ENCODE measurements at places on chromosomes 1 and 21.

- no peak for DNase-seq
Measured at GRCh38 chr21:28608646-28609045, 384.0 kb downstream of the LTN1 start.

GRCh38 chr1:108050158-108050557 is 85.2 kb upstream of the VAV3 start:
- no peak for DNase-seq

DNA sequence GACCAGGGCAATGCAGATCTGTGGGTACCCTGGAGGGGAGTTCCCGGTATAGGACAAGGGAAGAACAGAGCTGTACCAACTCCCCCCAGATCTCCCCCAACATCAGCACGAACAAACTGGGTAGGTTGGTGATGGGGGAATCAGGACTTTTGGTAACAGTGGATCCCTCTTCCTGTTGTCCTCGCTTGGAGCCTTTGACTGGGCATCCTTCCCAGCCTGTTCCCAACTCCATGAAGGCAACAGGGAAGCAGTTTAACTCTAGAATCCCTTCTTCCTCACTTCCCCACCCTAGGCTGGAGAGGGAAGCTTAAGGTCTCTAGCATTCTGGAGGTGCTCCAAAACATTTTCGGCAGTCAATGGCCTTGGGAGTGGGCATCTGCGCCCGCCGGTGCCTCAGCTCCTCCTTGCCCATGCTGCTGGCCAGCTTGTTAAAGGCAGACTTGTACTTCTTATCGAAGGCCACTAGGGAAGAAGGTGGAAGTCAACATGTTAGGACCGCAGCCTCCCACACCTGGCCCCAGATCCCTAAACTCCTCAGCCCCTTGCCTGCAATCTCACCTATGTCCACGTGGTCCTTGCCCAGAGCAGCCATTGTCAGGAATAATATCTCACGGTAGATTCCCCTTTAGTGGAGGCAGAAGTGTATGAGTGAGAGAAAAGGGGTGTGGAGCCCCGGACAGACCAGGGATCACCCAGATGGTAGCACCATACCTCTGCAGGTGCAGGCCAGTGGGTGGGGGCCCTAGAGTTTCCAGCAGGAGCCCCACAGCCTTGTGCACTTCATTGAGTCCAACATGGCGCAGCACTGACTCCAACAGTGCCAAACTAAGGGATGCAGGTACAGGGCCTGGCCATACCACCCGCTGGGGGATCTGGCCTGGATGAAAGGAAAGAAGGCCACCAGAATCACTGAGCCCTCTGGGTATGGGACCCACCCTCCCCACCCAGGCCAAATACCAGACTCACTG is 7.5 kb upstream of the GATAD2B start:
- no peak for DNase-seq

GRCh38 chr1:175829845-175830244 is 86.5 kb upstream of the TNR start:
- no peak for DNase-seq

DNA sequence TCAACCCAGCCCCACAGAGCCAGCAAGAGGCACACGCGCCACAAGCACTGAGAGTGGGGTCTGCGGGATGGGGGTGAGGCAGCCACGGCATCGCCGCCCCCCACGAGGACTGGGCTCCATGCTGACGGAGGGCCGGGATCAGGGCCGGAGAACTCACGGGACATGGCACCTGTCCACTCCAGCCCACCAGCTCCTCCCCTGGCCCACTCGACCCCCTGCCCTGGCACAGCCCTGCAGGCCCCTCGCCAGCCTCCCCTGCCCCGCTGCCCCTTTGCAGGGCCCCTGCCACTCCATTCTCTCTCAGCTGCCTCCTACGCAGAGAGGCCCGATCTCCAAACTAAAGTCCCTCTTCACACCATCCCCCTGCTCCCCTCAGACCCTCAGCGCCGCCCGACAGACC is 134.0 kb downstream of the NPHP4 start:
- no peak for DNase-seq

DNA sequence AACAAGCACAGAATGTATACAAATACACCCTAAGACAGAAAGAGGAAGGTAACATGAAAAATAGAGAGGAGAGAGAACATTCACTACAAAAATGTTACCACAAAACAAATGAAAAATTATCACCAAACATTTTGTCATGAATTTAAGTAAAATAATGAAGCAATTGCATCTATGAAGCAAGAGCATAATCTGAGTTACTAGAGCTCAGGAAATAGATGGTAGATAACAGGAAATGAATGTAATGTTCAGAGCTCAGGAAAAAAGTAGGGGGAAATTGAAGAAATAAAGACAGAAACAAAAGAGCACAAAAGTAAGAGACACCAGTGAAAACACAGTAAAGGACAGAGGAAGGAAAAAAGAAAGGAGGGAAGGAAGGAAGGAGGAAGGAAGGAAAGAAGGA is 19.4 kb downstream of the SEC16B start:
- no peak for DNase-seq

- no peak for DNase-seq
Measured at GRCh38 chr1:2258996-2259395, 30.9 kb downstream of the SKI start.

- DNase-seq: no peak
Measured at GRCh38 chr1:247964933-247965332, at the start of gene OR2AK2. TSS of gene OR2AK2 (plus strand) at chr1:247965233. CDS start at chr1:247965377, 144 bp downstream.

GRCh38 chr1:196114193-196114592 is 494.0 kb downstream of the KCNT2 start:
- no peak for DNase-seq

- no peak for DNase-seq
Measured at GRCh38 chr1:51551081-51551480, 32.0 kb upstream of the EPS15 start.

DNA sequence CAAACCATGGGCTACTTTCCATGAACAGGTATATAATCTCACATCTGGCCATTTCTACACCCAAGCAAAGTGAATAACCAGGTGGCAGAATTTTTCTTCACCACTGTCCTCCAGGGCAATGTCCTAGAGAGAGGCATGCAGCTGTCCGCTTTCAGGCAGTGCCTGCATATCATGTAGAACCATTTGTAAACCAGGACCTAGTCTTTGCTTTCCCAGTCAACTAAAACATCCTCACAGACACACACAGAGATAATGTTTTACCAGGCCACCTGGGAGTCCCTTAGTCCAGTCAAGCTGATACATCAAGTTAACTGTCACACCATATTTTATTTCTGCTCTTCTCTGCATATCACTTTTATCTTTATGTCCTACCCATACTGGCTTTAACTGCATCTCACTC is 26.2 kb downstream of the TNFSF18 start:
- no peak for DNase-seq

DNA sequence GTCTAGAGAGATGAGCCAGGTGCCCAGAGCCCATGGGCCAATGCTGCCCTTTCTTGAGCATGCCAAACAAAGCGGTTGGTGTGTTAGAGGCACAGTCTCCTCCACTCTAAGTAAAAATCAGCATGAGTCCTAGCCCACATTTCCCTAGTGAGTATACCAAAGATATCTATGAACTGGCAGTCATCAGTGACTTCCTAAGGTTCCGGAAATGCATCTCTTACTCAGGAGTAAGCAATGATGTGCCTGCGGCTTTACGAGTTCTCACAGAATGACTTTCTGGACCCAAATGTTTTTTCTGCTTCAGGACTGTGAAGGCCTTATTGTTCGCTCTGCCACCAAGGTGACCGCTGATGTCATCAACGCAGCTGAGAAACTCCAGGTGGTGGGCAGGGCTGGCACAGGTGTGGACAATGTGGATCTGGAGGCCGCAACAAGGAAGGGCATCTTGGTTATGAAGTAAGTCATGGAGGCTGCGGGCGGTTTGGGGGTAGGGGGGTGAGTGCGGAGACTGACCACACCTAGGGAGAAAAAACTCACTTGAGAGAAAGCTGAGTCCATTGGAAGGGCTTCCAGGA is 9.2 kb downstream of the PHGDH start:
- no peak for DNase-seq

DNA sequence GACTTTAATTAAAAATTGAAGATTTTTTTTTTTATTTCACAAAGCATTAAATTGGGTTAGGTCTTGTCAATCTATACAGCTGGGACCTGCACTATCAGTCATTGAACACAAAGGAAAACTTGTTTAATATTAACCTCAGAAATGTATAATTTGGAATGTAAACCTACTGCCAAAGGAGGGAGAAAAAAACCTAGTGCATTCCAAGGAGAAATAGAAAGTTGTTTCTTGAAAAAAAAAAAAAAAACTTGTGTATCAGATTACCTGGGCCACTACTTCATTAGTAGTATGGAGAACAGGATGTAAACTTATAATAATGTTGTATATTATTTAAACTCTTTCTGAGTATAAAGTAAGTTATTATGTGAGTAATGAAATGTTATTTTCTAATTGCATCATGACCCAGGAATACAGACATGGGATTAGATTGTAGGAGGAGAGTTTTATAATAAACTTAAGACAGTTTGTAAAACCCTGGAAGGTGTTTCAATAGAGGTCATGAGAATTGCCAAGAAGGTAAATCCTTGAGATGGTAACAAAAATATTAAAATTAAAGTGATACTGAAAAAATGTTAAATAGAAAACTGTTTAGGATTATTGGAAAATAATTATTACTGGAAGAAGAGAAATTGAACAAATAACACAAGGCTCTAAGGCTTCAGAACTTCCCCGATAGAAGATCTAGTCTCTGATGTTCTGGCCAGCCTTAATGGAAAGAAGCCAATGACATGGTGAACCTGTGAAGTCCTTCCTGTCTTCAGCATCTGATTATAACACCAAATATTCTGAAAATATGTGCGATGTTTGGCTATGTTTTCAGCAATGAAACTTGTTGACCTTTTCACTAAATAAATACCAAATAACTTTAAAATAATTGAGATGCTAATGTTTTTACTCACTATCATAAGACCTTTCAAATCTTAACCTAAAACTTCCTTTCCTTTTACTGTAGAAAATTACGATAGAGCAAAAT is 412.8 kb upstream of the LYPLAL1 start:
- no peak for DNase-seq
